HT-29 (cell line): ENCODE measurements at places on chromosomes 6 and 20.
A peak's percentile ranks its signal among the peaks of the same experiment; 100 is the strongest.

DNA sequence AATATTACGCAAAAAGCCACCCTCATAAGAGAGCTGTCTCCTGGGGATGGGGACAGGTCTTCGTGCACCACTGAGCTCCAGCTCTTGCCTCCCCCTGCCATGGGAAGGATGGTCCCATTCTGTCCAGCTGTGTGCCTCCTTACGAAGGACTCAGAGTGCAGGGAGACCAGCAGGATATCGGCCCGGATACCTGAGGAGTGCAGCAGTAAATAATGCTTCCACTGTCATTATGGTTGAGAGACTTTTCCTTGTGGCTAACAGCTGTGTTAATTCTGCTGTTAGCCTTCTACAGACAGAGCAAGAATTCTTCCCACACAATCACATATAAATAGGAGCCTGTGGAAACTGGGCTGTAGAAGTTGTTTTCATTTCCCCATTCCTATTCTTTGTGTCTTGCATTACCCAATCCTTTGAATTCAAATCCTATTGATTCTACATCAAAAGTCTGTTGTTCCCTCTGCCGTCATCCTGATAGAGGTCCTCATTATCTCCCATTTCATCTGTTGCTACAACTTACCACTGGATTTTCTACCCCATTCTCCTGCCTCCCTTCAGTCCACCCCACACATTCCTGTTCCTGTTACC, 364.6 kb upstream of the SOX4 start:
- DNase-seq, result no peak

GRCh38 chr6:80304014-80304413, 197.5 kb downstream of the BCKDHB start:
- DNase-seq, result no peak

GRCh38 chr6:159686703-159687102, 6.3 kb downstream of the SOD2 start:
- DNase-seq, result no peak

DNA sequence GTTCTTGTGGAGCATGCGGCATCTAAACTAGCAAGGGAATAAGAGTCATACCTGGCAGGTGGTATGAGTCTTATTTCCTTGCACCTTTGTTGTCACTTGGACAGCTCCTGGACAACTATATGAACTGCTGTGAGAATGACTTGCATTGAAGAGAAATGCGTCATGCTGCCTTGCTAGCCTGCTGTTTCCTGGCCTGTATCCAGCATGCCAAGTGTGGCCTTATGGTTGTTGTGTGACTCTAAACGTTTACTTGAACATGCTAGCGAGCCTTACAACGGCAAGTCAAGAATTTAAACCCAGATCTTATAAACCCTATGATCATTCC, 90.4 kb downstream of the CEP162 start:
- DNase-seq, result no peak

DNA sequence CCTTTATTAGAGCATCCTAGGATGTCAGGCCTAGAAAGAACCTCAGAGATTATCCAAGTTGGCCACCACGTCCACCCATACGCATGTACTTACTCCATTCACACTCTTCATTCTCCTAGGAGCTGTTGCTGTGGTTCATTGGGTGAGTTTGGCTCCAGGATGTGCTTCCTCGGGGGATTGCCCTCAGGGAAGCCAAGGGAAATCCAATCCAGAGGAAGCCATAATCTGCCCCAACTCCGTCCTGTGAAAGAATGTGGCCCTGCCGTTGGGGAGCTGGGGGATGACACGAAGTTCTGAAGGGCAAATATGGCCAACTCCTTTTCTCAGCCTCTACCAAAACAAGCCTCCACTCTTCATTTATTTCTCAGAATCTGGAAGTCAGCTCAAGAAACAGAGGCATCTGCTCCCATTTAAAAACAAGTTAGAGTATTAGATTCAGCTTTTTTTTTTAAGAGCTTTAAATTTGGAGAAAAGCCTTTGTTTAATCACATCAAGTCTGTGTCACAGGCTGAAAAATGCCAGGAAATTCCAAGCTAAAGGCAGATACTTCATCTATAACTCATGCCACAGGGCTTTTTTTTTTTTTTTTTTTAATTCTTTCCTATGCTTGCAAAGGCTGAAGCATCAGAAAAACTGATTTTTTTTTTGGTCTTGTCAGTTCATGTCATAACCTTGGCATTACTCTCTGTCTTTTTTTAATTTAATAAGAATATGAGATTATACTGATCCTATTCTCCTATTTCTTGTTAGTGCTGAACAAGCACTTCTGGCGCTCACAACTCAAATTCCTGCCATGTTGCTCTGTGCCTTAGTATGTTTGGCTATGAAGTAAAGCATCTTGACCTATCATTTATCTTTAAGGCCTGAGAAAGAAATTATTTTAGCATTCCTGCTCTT, 480.9 kb upstream of the MARCKS start:
- DNase-seq, result no peak

DNA sequence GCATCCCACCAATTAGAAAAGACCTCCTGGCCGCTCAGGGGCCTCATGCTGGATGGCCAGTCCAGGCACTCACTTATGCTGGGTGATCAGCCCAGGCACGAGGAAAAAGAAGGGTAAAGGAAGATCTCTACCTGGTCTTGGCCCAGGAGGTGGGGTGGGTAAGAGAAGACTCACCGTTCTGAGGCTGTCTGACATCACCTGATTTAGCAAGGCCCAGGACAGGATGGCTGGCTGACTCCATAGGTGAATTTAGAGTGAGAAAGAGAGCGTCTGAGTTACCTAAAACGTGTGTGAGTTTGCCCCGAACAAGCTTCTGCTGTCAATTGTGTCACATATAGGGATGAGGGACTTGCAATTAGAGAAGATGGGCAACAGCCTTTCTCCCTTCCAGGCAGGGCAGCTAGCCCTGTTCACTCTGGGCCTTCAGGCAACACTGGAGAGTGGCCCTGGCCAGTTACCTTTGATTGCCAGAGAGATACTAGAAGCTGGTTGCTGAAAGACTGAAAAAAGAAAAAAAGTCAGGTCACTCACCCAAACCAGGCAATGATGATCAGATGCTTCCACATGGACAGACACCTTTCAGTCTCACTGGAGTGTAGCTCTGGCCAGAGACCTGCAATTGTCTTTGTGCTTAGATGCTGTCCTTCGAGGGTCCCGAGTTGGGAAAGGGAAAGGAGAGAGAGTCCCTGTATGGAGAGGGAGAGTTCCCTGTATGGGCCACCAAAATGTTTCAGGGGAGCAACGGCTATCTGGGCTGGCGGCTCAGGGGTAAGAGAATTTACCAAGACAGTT, 35.7 kb upstream of the IER3 start:
- no peak for DNase-seq

DNA sequence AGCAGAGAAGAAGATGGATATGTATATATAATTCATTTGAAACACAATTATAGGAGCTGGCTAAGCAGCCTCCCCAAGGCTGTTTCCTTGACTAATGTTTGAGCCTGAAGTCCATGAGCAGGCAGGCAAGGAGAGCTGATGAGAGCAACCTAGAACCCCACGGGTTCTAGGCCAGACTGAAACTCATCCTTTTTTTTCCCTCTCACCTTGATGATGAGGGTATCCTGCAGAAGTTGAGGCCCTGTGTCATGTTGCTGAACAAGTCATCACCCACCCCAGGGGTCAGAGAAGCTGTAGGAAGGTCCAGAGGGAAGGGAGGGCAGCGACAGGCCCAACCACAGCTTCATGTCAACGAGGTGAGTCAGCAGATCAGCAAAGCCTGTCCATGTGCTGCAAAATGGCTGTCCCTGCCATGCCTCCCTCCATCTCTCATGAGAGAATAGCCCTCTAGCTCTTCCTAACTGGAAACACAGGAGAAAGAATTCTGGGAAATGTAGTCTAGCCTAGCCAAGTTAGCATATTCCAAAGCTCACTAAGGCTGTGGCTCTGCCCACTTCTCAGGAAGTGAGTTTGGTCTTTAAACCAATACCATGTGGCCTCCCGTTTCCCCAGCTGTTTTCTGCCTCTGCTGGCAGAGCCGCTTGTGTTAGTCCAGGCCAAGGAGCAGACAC, 91.3 kb upstream of the DTNBP1 start:
- no peak for DNase-seq

DNA sequence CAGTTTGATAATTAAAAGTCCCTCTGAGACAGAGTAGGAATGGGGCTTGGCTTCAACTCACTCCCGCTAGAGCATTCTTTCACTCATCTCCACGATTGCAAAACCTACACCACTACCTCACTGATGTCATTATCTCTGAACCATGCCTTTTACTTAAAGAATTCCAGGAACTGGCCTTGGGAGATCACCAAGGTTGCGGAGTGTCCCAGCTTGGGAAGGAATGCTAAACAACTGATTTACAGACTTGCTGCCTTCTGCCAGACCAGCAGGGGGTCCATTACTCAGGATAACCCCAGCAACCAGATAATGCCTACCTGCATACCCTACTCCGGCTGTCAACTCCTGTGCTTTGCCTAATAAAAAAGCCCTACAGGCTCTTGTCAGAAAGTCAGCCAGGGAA, 102.2 kb upstream of the RALGAPA2 start:
- DNase-seq, result no peak

- no peak for DNase-seq
Observed at GRCh38 chr6:105566503-105566902, 163.6 kb upstream of the PREP start.

GRCh38 chr6:46103441-46104115, 26.2 kb upstream of the ENPP4 start:
- DNase-seq, result peak; percentile 18

DNA sequence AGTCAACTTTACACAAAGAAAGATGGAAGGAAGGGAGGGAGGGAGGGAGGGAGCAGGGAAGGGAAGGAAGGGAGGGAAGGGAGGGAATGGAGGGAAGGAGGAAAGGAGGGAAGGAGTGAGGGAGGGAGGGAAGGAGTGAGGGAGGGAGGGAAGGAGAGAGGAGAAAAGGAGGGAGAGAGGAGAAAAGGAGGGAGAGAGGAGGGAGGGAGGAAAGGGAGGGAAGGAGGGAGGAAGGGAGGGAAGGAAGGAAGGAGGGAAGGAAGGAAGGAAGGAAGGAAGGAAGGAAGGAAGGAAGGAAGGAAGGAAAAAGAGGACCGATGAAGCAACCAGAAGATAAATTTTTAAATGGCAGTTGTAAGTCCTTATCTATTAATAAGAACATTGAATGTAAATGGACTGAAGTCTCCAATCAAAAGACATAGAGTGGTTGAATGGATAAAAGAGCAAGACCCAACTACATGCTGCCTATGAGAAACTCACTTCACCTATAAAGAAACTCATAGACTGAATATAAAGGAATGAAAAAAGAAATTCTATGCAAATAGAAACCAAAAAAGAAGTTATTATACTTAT, 5.7 kb upstream of the DEFB129 start:
- no peak for DNase-seq

DNA sequence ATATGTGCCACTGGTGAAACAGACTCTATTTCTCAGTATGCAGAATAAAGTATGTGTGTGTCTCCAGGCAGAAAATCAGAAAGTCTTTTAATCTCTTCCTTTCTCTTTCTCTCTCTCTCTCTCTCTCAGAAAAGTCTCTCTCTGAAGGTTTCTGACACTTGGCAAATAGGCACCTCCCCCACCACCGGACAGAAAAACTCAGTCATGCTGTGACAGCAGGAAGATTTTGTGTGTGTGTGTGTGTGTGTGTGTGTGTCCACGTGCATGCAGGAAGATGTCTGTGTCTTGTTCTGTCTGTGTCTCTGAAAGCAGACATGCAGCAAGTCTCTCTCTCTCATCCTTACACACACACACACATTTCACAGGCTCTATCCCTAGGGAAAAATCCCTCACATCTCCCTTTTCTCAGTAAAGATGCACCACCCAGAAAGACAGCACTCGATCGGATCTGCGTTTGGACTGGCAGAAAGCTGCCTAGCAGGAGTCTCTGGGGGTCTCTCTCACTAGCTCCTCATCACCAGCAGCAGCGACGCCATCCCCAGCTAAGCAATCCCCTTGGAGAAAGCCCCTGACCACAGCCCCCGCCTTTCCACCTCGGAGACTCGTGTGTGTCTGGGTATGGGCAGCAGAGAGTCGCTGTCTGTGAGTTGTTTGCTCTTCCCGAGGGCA, 98.3 kb downstream of the EDN3 start:
- DNase-seq, result no peak

GRCh38 chr6:143140767-143141166, 80.1 kb downstream of the AIG1 start:
- no peak for DNase-seq

GRCh38 chr6:169810066-169810989, 58.9 kb downstream of the ERMARD start:
- peak; percentile 25 for DNase-seq

DNA sequence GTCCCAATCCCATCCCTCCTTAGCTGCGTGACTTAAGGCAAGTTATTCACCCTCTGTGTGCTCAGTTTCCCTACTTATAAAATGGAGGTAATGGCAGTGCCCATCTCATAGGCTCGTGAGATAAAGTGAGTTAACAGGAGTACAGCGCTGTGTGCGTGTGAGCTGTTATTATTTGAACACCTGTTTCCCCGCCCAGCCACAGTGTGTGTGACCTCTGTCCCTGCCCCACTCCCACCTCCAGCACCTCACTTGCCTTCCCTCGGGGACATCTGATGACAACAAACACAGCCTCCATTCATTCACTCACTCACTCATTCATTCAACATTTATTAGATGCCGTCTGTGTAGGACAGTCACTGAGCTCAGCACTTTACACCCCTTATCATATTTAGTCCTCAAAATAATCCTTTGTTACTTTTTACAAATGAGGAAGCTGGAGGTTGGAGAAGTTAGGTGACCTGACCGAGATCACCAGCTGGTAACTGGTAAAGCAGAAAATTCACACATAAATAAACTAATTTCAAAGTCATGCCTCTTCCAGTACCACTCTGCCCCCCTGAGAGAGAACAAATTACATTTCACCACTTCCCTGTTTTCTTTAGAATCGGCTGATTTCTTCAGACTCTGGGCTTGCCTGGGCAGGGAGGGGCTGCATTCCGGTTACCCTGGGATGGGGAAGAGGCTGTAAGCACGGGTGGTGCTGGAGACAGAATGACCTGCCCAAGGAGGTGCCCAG, 58.6 kb downstream of the CPNE5 start:
- peak; percentile 40 for DNase-seq

DNA sequence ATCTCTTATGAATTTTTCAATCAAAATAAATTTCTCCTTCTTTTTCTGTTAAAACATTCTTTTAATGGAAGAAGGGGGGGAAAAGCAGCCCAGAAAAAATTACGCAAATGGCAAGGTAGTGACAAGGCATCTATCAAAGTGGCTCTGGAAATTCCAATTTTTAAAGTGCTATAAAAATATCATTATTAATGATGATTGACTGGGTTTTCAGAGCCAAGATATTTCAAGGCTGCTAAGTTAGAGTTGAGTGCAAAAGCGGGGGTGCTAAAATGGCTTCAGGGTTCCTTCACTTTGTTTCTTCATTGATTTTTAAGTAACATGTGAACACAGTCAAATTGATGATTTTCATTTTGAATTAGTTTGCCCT, 171.6 kb upstream of the CITED2 start:
- no peak for DNase-seq

GRCh38 chr20:14902432-14903089, 565.1 kb upstream of the FLRT3 start:
- no peak for DNase-seq

DNA sequence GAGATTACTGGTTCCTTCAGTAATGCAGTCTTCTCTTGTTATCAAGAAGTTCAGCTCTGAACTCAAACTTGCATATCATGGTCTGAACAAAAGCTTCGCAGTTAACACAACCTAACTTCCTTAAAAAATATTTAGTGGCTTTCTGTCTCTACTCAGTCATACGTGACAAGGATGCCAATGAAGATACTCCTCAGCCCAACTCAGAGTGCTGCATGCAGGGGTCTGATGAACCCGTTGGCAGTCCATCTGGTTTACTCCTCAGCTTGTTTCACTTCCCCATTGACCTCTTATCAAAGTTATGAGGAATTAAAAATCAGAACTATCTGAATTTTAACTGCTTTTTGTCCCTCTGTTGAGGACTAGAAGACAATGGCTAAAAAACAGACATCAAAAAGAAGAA, 56.6 kb upstream of the RIN2 start:
- no peak for DNase-seq
